ENCODE measurements at places on chromosomes 13 and 19.

- no peak for DNase-seq
These were observed 327.2 kb upstream of the TSHZ3 start for GRCh38 chr19:31676271-31677004.

DNA sequence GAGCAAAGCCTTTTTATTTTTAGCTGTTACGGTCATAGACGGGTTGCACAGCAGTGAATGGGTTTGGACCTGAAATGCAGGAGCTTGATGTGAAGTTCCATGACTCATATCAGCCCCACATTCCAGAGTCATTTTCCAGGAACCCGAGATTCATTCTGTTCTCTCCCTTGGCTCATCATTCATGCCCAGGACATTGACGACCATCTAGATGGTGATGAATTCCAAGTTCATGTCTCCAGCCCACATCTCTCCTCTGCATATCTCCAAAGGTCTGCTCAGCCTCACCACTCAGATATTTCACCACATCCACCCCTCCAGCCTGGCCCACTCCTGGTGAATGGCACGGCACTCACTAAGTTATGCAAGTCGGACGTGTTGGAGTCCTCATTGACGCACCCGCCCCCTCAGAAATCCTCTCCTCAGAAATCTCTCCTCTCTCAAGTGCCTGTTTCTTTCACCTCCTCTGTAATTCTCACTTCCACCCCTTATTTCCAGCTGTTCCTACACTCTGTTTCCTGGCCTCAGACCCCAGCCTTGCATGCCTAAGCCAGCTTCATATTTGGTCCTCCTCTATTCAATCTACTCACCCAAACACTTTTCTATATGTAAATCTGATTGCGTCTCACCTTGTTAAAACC lies 83.1 kb downstream of the ALOX5AP start:
- DNase-seq: no peak

- no peak for DNase-seq
These were observed 32.6 kb upstream of the IGFL4 start for GRCh38 chr19:46073268-46073922.

GRCh38 chr19:3687774-3688706 lies 12.2 kb downstream of the PIP5K1C start:
- DNase-seq: peak; percentile 33

DNA sequence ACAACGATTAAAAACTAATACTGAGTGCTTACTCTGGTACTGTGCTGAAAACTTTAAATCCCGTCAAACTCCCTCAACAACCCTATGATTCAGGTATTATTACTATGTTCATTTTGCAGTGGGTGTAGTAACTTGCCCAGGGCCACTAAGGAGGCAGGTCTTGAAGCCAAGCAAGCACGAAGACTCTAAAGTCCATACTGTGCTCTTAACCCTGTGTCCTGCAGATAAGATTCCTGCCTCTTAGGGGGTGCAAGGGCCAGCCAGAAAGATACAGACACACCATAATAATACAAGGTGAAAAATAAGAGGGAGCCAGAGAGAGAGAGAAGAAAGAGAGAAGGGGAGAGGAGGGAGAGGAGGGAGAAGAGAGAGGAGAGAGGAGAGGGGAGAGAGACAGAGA lies 95.5 kb downstream of the CDADC1 start:
- DNase-seq: no peak

DNA sequence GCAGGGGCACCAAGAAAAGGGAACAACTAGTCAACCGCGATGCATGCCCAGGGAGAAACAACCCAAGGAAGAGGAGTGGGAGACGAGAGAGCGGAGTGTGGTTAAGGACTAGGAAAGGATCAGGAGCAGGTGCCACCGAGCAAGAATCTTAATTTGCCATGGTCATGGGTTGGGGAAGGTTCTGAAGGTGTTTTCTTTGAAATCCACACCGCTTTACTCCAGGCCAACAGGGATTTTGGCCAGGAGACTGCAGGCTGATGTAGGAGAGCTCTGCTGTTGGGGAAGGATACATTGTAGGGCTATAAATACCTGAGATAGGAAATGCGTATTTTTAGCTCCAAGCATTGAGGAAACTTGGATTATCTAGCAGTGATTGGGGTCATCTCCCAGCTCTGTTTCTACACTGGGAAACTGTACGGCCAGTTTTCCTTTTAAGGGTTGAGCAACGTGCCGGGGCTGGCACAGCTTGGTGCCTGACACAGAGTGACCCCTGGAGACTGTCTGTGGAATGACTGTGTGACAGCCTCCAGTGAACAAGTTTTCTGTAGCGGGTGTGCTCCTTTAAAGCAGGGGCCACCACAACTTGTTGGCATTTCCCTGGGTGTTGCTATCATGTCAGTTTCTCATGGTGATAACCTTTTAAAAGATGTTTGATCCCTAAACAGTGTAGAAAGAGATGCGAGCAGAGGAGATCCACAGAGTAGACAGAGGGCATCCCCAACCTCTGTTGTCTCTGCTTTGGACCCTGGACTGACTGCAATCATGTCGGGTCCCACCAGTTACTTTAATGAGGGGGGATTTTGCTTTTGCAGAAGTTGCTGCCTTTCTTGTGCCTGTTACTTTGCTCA lies 34.3 kb downstream of the ZNF536 start:
- no peak for DNase-seq

GRCh38 chr13:24716446-24716845 lies 36.2 kb downstream of the ATP12A start:
- DNase-seq: no peak

DNA sequence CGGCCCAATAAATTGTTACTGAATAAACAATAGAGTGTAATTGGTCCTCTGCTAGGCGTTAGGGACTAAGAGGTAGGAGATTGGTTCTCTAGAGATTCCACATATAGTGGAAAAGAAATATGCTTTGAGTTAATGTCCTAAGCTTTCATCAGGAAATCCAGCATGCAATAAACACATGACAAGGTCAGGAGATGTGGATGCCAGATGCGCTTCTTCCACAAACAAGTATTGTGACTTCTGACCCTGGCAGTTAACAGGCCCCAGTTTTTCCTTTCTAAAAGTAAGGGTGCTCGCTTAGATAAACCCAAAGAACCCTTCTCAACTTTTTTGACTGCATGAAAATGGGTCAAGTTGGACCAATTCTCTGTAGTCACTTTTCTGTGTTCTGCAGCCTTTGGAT lies 146.5 kb upstream of the SOX21 start:
- no peak for DNase-seq

GRCh38 chr13:92028695-92029094 lies 630.3 kb downstream of the GPC5 start:
- DNase-seq: no peak

- no peak for DNase-seq
These were observed 131.9 kb upstream of the IRS2 start for GRCh38 chr13:109918179-109918711.

GRCh38 chr19:19181488-19181998 lies 10.4 kb downstream of the BORCS8 start:
- DNase-seq: no peak

- DNase-seq: no peak
These were observed 250.9 kb downstream of the LIG4 start for GRCh38 chr13:107964395-107964794.

GRCh38 chr19:30541575-30541974 lies 169.4 kb downstream of the ZNF536 start:
- DNase-seq: no peak

DNA sequence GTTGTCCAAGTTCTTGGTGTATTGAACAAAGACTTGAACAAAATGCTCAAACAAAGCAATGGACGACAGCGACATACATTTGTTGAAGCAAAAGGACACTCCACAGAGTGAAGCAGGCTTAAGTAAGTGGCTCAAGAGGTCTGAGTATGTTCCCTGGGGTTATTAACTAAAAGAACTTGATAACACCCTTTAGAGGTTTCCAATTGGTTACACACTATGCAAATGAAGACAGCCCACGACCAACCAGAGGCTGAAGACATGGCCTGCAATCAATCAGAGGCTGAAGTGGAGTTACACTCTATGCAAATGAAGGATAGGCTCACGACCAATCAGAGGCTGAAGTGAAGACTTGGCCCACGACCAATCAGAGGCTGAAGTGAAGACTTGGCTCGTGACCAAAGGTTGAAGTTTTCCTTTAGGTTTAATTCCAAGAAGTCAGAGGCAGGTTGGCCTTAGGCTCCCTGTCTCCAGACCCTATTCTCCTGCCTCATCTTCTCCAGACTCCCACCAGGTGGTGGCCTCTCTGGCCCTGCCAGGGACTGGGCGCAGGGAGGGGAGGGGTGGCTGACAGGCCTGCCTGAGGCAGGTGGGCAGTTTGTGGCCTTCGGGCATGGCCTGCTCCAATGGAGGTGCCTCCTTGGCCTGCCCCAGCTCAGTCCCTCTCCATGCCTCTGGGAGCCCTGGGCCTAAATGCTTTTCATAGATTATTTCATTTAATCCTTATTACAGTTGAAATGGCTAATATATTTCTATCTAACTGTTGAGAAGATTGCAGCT lies 38.1 kb downstream of the CCDC169 start:
- no peak for DNase-seq

- no peak for DNase-seq
These were observed 566 bp upstream of the CCDC97 start for GRCh38 chr19:41309180-41310032.

DNA sequence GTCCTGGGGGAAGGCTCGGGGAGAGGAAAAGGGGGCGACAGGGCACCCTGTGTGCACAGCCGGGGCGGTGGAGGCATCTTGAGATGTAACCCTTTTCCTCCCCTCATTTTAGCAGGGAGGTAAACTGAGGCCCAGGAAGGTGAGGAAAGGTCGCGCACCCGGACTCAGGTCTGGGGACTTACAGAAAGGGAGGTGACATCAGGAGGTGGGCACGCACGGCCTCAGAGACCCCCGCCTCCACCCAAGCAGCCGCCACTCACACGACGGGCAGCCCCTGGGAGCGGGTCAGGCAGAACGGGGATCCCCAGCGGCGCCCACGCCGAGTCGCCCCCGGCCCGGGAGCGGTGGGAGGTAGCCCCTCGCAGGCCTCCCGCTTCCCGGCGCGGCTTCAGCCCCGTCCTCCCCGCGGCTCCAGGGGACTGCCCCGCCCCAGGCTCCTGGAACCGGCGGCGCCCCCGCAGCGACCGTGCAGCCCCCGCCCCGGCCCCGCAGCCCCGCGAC lies 477 bp downstream of the PIP5K1C start:
- no peak for DNase-seq

DNA sequence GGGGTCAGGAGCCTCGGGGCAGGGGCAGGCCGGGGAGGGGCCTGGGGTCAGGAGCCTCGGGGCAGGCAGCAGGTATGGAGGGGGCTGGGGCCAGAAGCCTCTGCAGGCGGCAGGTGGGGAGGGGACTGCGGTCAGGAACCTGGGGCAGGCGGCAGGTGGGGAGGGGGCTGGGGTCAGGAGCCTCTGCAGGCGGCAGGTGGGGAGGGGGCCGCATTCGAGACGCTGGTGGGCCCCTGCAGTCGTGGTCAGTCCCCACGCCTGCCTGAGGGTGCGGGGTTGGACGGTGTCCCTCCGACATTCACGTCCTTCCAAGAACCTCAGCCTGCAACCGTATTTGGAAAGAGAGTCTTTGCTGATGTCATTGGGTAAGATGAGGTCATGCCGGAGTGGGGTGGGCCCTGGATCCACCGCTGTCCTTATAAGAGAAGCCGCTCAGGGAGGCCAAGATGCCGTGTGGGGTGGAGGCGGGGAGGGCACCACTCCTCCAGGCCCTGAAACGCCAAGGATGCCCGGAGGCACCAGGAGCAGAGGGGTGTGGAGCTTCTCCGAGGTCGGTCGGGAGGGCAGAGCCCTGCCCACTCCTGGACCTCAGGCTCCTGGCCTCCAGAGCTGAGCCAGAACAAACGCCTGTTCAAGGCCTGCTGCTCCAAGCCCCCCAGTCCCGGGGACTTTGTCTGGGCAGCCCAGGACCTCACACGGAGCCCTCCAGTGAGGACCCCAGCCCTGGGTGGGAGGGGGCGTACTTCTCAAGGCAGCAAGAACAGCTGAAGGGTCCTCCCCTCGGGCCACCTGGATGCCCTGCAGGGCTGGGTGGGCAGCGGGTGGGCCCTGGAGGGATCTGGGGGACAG lies 30.1 kb downstream of the PIP5K1C start:
- no peak for DNase-seq

DNA sequence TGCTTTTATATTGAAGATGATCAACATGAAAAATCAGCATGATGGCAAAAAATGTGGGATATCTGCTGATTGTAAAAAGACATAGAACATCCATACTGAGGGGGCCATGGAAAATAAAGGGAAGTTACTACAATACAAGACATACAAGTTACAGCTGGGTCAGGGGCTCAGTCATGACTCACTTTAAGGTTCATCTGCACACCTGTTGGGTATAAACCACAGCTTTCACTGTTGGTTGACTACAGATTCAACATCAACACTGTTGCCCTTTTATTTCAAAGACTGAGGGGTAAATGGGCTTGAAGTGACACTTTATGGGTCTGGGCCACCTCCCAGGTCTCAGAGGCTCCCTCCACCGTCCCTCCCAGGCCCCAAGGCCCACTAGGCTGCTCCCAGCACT lies 98.1 kb upstream of the IRS2 start:
- no peak for DNase-seq

GRCh38 chr19:16085115-16085514 lies 8.8 kb downstream of the TPM4 start:
- no peak for DNase-seq

GRCh38 chr19:7833225-7834099 lies 3.4 kb downstream of the EVI5L start:
- DNase-seq: no peak

DNA sequence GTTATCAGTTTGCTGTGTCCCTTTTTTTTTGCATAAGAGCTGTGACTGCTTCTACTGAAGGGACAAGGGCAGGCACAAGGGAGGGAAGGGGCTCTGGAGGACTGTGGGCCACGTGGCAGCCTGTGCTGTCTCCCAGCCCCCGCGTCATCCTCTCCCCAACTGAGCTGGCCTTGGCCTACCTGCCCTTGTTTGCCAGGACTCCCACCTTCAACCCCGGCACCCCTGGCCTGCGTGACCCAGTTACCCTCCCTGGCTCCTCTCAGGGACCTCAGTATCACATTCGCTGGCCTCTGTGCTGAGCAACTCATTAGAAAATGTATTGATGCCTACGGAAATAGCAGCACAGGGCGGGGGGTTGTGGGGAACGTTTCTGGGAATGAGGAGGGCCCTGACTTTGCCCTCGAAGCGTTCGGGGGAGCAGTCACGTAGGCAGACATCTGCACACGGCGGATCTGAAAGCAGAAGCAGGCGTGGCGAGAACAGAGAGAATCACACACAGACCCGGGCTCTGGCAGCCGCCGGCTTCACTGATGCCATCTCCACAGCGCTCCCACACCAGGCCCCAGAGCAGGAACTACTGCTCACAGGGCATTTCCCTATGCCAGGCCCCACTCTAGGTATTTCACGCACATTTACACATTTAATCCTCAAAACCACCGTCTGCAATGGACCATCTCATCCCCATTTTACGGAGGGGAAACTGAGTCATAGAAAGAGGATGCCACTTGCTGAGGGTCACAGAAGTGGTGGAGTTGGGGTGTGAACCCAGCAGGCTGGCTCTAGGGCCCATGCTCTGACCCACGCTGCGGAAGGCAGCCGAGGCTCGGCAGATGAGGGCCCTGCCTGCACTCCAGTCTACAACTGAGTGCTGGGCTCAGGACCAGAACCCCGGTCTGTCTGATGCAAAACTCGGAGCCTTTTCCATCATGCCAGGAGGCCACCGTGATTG lies 5.7 kb upstream of the ATF5 start:
- DNase-seq: no peak

- no peak for DNase-seq
These were observed 292.0 kb upstream of the ZNF507 start for GRCh38 chr19:32053376-32053775.

- DNase-seq: no peak
These were observed 128.4 kb downstream of the KATNAL1 start for GRCh38 chr13:30178976-30179375.
